NCI-H748 treated with DMSO at 0.1 percent for 48 hours (cell line): ENCODE measurements at places on chromosomes 5 and 9.

DNA sequence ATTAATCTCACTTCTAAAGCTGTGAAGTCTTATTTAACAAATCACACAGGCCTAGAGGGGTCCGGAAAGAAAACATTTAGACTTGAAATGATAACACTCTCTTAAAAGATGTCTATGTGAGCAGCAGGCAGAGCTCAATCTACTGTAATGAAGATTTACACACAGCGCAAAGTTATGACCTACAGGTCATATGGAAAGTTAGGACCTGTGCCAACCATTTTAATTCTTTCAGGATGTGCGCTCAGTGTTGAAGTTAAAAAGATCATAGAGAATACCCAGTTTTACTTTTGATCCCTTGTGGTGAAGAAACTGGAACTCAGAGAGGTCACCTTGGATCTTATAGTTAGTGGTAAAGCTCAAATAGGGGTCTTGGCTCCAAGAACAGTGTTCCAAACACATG lies 3.1 kb upstream of the CREBRF start:
- no peak for DNase-seq

- DNase-seq = no peak
Observed at GRCh38 chr9:104766025-104766424, 2.1 kb downstream of the NIPSNAP3B start.

GRCh38 chr5:100505984-100506670 lies 29.0 kb upstream of the FAM174A start:
- DNase-seq = no peak

- no peak for DNase-seq
Observed at GRCh38 chr9:104280178-104280560, 186.1 kb downstream of the SMC2 start.

DNA sequence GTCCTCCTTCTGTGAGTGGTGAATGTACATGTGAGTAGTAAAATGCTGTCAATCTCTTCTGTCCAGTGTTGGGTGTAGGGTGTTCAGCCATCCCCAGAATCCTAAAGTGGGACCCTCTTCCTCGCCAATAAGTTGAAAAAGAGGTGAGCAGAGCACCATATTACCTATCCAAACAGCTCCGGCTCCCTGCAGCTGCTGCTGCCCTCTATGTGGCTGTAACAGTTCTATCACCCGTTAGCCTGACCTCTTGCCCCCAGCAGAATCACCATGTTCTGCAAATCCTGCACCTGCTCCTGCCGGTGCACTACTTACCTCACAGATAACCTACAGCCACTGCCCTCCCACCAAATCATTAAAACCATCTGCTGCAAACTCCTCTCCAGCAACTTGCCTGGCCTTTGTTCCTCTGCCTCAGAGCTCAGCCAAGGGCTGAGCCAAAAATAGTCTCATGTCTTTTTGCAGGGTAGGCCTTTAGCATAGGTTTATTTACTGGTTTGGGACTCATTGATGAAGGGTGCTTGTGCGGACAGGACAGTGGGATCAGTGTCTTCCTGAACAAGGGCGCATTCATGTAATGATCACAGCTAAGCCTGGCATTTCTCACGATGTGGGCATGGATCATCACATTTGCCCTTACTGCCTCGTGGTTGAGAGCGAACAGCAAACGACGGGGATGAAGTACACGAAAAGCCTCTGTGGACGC lies 49.6 kb upstream of the CCL21 start:
- no peak for DNase-seq

- no peak for DNase-seq
Observed at GRCh38 chr9:132404228-132404881, 2.3 kb downstream of the TTF1 start.

DNA sequence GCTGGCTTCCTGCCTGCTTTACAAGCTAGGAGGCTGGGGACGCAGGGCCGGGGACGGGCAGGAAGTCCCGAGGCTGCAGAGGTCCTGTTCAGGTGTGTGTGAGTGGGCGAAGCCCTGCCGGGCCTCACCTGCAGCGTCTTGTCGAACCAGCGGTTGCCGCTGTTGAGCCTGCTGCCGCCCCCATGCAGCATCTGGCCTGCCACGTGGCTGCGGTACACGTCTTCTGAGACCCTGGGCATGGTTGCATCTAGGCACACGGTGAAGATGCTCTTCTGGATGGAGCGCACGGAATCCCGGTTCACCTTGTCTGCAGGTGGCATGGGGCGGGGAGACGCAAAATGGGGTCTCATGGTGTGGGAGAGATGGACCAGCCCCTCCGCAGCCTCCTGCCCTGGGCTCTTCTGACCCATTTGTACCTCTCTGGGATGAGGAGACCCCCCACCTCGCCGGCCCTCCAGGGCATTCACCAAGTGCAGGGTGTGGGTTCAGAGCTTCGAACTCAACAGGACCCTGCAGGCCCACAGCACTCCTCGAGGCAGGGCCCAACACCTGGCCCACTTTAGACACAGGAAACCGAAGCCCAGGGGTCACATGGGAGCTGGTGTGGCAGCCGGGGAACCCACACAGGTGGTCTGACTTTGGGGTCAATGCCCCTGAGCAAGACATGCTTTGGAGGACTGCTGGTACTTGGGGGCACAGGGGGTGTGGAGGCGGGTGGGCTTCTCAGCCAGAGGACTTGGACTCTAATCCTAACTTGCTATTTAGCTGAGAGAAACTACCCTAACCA lies 10.0 kb downstream of the CRAT start:
- DNase-seq = no peak

DNA sequence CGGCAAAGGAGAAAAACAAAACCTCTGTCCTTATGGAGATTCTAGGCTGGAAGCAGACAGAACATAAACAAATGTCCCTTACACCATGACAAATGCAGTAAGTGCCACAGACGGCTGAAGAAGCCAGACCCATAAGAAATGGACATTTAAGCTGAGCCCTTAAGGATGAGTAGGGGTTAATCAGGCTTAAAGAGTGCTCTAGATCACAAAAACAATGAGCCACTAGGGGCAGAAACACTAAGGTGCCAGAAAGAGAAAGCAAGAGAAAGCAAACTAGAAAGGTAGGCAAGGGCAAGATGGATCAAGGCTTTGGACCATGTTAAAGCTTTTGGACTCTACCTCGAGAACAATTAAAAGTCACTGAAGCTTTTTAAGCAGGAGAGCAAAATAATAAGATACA lies 326.9 kb upstream of the WWC1 start:
- no peak for DNase-seq

DNA sequence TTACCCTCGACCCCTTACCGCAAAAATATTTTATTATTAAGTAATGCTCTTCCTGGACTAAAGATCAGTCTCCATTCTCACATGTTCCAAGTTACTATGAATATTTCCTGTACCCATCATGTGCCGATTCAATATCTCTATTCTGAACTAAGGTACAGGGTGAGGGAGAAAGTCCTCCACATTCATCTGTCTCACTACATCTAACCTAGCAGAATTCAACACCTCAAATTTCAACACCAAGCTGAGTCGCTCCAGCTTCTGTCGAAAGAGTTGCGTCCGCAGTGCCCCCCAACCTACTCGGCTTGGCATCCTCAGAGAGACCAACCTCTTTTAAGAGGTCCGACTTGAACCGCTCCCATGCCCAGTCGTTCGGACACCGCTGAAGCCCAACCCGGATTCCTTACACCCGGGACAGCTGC lies 1.0 kb downstream of the CERT1 start:
- peak; percentile 28 for DNase-seq

DNA sequence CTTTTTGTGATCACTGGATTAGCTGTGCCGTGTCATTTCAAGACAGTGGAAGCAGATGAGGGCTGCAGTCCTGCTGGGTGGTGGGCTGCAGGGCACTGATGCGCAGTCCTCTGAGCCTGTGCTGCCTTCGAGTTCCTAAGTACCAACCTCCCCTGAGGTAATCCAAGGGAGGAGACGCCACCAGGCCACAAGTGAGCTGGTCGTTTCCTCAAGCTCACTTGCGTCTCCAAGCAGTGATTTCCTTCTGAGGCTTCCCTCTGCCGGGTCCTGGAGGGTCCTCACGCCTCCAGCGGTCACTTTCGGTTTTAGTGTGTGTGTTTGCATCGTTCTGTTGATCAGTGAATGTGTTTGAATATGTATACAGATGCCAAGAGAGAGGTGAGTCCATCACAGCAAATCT lies 115.7 kb downstream of the TRIO start:
- no peak for DNase-seq

- DNase-seq = no peak
Observed at GRCh38 chr5:80082281-80082680, 47.1 kb downstream of the THBS4 start.

- no peak for DNase-seq
Observed at GRCh38 chr9:125238915-125239446, 2.2 kb downstream of the HSPA5 start.

- no peak for DNase-seq
Observed at GRCh38 chr9:76887951-76888350, 18.0 kb downstream of the PRUNE2 start.

GRCh38 chr9:92650296-92650695 lies 19.6 kb downstream of the IPPK start:
- no peak for DNase-seq

DNA sequence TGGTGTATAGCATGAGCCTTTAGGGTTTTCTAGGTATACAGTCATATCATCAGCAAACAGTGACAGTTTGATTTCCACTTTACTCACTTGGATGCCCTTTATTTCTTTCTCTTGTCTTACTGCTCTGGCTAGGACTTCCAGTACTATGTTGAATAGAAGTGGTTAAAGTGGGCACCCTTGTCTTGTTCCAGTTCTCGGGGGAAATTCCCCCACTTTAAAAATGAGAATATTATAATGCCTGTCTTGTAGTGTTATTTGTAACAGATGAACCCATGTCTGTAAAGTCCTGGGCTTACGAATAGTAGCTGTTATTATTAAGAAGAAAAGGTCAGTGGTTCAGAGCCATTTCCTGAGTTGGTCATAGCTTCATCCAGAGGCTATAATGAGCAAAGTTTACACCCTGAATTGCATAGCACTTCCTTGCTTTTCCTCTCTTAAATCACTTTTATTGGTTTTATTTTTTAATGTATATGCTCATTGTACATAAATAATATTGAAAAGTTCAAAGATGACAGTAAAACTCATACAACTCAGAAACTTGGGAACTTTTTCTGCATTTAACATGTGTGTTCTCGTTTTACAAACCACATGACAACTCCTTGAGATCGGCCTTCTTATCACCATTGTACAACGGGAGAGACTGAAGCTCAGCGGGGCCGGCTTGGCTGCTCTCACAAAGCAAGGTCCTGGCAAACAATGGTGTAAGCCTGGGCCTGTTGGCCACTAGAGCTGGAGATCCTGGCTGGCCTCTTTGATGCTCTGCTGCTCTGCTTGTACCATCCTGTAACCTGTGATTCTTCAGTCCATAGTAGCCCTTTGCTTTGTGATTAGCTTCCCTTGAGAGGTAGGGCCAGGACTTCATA lies 85.2 kb downstream of the CYFIP2 start:
- DNase-seq = no peak

GRCh38 chr5:29587832-29588231 lies 1605.7 kb upstream of the CDH6 start:
- no peak for DNase-seq

GRCh38 chr5:67031692-67032091 lies 164.9 kb downstream of the CD180 start:
- DNase-seq = no peak

- DNase-seq = no peak
Observed at GRCh38 chr9:83035143-83035542, 27.8 kb downstream of the RASEF start.

DNA sequence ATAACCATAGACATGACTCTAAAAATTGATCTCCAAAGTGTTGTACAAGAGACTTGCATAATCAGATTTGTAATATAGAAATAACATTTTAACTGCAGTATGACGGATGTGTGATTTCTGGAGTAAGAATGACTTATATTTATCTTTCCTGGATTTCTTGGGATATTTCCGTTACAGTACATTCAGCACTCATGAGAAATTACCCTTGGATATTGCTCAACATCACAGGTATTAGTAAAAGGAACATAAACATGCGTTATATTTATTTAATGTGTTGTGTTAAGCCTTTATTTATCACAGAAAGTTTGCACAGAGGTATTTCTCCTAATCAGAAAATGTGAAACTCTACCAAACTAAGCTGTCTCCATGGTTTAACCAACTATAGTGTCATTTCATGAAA lies 1823.9 kb upstream of the C9orf72 start:
- DNase-seq = no peak

- no peak for DNase-seq
Observed at GRCh38 chr9:136316271-136316751, 11.0 kb upstream of the GPSM1 start.

- no peak for DNase-seq
Observed at GRCh38 chr5:11520241-11520930, 383.9 kb downstream of the CTNND2 start.

DNA sequence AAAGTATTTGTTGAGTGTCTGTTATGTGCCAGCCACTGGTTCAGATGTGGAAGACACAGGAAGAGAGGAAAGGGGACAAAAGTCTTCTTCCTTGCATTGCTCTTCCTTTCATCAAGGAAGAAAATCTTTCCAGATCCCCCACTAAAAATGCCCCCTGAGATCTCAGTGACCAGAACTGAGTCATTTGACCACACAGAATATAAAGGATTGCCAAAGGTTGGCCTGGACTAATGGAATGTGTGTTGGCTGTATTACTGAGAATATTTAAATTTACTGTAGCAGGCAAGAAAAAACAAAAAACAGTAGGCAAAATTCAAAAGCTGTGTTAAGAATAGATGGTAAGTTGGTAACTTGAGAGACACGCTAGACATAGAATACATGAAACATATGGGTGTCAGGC lies 10.0 kb upstream of the SEPTIN8 start:
- no peak for DNase-seq

- DNase-seq = no peak
Observed at GRCh38 chr9:135555203-135555602, 6.4 kb upstream of the PAEP start.

DNA sequence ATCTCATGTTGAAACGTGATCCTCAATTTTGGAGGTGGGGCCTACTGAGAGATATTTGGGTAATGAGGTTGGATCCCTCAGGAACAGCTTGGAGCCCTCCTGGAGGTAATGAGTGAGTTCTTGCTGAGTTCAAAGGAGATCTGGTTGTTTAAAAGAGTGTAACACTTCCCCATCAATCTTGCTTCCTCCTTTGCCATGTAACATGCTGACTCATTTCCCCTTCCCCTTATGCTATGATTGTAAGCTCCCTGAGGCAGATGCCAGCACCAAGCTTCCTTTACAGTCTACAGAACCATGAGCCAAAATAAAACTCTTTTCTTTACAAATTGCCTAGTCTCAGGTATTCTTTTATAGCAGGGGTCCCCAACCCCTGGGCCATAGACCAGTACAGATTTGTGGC lies 352.3 kb downstream of the SLCO4C1 start:
- DNase-seq = no peak
